ENCODE measurements at places on chromosomes 16 and 17.

DNA sequence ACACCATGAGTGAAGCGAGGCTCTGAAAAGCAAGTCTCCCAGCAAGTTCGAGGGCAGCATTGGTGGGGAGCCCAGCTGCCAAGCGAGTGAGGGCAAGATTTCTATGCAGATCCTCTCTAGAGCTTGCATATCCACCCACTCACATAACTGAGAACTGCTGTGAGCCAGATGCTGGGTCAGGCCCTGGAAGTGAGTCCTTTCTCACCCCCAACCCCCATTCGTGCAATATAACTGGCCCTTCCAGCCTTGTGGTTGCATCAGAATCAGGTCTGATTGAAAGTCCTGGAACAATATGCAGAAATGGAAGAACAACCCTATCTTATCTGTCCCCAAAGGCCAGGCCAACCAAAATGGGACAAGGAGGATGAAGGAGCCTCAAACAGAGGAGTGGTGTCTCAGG, 146.6 kb downstream of the IRX5 start:
- no peak for DNase-seq

- DNase-seq = no peak
Measured at GRCh38 chr16:30064729-30065101, 845 bp upstream of the ALDOA start.

- no peak for DNase-seq
Measured at GRCh38 chr17:12362853-12363455, 302.7 kb upstream of the MYOCD start.

DNA sequence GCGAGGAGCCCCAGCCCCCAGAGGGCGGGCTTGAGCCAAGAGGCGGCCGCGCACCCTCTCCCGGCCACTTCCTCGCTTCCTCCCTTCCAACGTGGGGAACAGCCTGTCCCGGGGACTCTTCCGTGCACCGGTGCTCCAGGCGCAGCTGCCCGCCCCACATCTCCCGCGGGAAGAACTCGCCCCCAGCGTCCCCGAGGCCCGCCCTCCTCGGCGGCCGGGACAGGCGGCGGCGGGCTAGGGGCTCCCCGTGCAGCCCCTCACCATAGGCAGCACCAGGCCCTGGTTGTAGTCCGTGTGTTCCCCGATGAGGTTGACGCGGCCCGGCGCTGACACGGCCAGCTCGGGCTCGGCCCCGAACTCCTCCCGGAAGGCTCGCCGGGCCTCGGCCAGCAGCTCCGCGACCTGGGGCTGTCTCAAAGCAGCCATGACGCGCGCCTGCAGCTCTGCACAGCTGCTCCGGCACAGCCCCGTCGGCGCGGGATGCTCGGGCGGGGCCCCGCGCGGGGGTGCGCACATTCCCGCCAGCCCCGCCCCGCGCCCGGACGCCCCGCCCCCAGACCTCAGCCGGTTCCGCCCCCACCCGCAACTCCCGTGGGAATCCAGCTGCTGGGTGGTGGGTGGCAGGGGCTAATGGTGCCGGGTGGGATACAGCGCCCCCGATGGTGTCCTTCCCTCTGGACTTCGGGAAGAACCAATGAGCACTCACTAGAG, at the start of gene GALK1:
Gene GALK1, minus strand, starts transcription at position 482 of the 711 bp plus-strand sequence. Its CDS starts 56 bp downstream, at position 426.
- DNase-seq = peak; percentile 76

GRCh38 chr17:80731323-80731722, 186.7 kb downstream of the RPTOR start:
- no peak for DNase-seq

DNA sequence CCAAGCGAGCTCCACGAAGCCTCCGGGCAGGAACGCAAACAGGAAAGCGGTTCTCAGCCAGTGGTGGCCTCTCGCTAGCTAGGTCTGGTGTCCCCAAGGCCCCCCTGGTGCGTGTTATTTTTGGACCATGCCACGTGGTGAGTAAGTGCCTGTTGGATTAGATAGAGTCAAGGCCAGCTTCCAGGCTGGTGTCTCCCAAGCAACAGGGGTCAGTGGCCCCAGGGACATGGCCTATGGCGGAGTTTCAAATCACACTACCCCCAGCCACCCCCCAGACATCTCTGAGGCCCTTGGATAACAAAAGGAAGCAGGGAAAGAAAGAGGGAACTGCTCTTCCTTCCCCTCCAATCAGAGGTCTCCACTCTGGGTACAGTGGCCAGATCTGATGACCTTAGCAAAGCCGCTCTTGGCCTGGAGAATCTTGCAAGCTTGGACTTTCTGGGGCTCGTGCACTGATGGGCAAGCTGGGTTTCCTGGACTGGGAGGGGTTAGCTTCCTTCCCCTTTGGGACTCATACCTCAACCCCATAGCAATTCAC, 58.2 kb downstream of the MAF start:
- no peak for DNase-seq

- no peak for DNase-seq
Measured at GRCh38 chr16:86505185-86505898, 5.0 kb upstream of the FOXF1 start.

GRCh38 chr16:73095885-73096421, 48.0 kb upstream of the ZFHX3 start:
- DNase-seq = no peak

DNA sequence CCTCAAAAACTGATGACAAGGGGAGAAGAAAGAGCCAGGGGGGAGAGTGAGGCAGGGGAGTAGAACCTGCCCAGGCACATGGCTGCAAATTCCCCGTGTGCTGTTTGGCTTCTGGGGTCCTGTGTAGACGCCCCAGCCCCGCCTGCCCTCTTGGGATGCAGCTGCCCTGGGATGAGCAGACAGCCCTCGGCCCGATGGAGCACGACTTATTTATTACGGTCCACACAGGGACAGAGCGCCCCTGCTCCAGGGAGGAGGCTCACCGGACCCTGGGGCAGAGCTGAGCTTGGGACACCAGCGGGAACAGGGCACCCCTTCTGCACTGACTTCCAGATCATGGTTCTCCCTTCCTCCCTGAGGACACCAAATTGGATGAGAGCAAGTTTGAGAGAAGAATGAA, 9.1 kb downstream of the LDHD start:
- DNase-seq = no peak

- DNase-seq = no peak
Measured at GRCh38 chr17:49745175-49746139, 18.5 kb downstream of the FAM117A start.

DNA sequence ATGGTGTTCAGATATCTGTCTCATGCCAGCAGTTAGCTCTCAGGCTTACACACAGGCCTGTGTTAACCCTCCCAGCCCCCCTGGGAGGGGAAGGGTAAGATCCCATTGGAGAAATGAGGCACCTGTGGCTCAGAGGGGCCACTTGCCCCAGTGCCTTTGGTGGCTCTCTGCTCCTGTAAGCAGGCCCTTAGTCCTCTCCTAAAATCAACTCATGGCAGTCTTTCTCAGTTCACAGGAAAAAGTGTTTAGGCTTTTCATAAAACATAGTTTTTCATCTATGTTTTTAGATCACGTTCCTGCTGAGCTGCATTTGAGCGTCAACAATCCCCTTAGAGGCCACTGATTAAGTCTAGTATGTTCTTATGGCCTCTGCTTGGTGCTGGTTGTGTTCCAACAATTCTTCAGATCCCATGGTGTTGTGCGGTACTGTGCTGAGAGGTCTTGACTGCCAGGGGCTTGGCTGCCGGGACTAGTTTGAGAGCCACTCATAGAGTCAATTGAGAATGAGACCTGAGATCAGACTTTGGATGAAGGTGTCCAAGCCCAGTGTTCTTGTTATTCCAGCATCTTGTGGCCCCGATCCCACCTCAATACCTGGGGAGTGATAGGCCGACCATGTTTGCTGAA, 10.6 kb downstream of the TAOK2 start:
- DNase-seq = no peak

DNA sequence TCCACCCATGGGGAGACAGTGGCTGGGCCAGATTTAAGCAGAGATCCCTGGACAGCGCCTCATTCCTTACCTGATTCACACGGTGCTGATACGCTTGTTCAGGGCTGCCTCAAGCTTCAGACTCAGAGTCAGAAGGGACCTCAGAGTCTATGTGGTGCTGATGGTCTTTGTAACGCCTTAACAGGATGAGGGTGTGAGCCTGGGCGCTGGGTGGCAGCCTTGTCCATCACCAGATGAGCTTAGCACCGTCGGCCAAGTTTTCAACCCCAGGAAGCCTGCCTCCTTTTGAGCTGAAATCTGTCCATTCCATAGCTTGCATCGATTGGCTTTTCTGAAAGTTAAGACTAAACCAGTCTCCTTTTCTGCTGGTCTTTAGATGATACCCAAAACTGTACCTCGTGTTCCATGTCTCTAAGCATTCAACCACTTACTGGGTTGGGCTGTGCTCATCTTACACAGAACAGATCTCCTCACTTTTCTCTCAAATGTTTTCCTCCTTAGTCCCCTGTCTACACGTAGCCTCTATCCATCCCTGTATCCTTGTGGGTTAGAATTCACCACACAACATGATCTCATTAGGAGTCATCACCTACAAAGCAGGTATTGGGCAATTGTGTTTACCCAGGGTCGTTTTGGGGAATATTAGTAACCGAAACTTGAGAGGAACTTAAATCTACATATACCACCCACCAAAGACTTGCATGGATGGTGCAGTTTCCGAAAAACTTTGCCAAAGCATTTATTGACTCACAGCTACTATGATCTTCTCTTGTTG, 573.4 kb downstream of the CDH13 start:
- no peak for DNase-seq

GRCh38 chr17:50908860-50909764, 43.0 kb upstream of the TOB1 start:
- no peak for DNase-seq

DNA sequence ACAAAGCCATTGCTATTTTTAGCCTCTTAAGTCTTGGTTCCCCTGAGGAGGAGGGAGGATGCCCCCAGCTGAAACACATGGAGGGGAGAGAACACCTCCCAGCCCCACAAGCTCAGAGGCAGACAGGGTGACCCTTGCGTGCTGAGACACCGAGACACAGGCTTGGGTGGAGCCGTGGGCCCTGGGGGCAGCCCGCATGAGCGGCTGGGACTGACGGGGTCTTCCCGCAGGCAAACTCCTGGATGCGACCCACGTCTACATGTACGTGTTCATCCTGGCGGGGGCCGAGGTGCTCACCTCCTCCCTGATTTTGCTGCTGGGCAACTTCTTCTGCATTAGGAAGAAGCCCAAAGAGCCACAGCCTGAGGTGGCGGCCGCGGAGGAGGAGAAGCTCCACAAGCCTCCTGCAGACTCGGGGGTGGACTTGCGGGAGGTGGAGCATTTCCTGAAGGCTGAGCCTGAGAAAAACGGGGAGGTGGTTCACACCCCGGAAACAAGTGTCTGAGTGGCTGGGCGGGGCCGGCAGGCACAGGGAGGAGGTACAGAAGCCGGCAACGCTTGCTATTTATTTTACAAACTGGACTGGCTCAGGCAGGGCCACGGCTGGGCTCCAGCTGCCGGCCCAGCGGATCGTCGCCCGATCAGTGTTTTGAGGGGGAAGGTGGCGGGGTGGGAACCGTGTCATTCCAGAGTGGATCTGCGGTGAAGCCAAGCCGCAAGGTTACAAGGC, 9.8 kb downstream of the SLC16A3 start:
- DNase-seq = peak; percentile 62

DNA sequence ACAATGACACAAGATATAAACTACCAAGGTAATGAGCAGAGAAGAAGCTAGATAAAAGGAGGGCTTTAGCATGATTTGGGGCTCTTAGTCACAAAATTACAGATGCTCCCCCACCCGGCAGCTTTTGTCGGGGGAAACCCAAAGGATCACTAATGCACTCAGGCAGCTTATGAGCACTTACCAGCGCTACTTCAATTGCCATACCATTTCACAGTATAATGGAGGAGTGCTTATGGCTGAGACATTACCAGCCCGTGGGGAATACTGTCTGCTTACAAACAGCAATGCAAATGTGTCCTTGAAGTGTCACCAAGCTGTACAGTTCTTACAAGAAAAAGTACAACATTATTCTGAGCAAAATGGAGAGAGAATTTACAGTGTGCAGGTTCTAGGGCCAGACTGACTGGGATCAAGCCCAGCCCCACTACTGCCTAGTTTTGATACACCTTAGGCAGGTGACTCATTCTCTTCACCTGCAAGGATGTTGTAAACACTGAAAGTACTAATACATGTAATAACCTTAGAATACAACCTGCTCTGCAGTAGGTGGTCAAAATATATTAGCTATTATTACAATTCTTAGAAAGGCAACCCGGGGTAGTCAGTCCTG, 16.3 kb downstream of the ANKFY1 start:
- DNase-seq = no peak

GRCh38 chr17:43316522-43317142, 82.2 kb upstream of the ARL4D start:
- no peak for DNase-seq

- no peak for DNase-seq
Measured at GRCh38 chr16:87369117-87369765, 14.3 kb downstream of the FBXO31 start.

DNA sequence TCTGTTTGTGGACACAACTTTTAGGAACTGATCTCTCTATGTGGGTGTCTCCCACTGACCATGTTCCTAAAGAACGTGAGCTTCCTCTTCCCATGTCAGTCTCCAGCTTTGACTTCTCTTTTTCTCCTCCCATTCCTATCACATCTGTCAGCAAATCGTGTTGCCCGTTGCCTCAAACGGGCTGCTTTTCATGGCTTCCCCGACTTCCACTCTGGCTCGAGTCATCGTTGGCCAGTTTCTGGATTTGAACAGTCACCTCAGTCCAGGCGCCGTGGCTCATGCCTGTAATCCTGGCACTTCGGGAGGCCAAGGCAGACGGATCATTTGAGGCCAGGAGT, 5.4 kb downstream of the ABCC1 start:
- DNase-seq = no peak

DNA sequence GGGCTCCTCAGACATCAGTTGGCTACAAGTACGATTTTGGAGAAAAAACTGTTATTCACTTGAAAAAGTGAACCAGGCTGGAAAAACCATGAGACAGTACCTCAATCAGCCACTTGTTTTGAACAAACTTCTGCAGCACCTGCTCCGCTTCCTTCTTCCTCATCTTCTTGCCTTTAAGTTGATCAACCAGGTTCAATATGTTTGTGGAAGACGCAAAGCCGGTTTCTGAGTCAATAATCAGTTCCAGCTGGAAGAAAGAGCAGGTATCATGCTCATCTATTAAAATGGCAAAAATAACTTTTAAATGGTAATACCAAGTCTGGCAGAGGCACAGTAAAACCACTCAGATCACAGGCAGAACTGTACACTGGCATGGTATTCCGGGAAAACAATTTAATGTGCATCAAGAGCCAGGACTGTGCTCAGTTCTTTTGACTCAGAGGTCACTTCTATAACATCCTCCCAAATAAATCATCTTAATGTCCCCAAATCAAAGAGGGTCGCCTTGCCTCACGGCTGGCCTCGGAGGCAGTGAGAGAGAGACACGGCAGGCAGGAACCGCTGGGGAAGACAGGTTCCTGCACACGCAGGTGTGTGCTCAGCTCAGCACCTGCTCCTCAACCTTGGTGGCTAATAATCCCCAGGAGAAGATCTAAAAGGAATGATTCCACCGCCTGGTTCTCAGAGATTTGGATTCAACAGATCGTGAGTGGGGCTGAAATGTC, 29.7 kb downstream of the KDM8 start:
- DNase-seq = no peak
